Activated CD4-positive, alpha-beta T cell treated with anti-CD3 and anti-CD28 coated beads for 24 hours (primary cell): ENCODE measurements at places on chromosomes 6 and 20.

DNA sequence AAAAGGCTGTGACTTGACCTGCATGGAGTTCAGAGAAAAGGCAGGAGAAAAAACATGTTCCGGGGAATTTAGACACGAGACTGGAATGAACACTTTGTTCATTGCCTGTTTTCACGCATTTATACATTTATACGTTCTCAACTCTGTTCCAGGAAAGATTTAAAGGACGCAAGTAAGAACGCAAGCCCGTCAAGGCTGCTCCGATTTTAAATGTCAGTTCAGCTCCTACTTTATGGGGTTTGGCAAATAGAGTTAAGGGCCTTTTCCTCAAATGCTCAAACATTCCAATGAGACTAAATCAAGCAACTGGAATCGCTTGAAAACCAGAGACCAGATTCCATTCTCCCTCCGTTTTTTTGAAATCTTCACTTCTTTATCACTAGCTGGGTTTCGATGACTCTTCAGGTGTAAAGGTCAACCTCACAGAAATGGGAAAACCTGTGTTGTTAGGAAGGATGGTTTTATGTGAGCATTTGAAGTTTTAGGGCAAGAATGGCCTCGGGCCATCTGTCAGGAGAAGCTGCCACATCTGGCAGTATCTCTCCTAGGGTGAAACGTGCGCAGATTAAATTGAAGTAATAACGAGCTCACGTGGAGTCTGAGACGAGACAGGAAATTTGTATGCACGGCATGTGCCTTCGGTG, 24.9 kb downstream of the TTLL2 start:
- no peak for DNase-seq

DNA sequence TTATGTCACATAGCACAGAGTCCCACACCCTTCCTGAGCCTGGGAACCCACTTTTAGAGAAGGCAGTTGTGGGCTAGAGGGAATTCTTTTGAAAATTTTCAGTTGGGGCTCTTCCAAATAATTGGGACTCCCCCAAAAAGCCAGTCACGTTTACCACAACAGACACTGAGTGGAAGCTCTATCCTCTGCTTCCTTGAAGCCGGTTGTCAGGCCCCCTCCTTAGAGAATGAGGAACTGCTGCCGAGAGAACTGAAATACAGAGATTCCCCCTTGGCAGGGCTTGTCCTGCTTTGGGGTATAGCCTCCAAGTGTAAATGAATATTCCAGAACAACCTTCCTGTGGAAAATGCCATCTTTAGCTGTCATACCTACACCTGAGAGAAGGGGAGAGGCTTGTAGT, 2.7 kb upstream of the JAG1 start:
- no peak for DNase-seq

- DNase-seq: no peak
Measured at GRCh38 chr20:32201296-32201976, 6.1 kb downstream of the PLAGL2 start.

DNA sequence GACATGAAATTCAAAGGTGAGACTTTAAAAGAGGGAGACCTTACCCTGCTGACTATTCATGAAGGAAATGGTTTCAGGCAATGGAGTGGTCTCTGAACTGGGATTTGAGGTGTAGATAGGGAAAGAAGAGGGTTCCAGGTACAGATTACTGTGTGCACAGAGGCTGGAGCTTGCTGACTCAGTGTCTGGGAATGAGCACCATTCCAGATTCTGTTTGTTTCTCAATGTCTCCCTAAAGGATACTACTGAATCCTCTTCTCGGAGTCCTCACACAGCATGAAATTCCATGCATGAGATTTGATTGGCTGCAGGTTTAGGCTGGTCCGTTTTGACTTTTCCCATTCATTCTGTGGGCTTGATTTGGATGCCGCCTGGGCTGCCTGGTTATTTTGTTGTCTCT, 49.0 kb downstream of the PPP1R14C start:
- DNase-seq: no peak

DNA sequence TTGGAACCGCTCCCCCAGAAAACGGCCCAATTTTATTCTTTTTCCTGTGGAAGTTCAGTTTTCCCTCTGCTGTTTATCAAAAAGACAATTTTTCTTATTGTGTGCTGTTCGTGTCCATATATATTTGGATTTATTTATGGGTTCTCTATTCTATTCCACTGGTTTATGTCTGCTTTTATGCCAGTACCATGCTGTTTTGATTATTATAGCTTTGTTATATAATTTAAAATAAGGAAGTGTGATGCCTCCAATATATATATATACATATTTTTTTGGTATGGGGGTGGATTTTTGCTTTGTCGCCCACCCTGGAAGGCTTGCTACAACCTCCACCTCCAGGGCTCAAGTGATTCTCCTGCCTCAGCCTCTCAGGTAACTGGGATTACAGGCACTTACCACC, 103.3 kb downstream of the TFAP2B start:
- DNase-seq: no peak

- no peak for DNase-seq
Measured at GRCh38 chr20:19495905-19496703, 262.0 kb upstream of the RIN2 start.

GRCh38 chr20:63639093-63639975, 12.4 kb upstream of the GMEB2 start:
- peak; percentile 51 for DNase-seq

- DNase-seq: no peak
Measured at GRCh38 chr6:71197780-71198179, 90.8 kb upstream of the OGFRL1 start.

DNA sequence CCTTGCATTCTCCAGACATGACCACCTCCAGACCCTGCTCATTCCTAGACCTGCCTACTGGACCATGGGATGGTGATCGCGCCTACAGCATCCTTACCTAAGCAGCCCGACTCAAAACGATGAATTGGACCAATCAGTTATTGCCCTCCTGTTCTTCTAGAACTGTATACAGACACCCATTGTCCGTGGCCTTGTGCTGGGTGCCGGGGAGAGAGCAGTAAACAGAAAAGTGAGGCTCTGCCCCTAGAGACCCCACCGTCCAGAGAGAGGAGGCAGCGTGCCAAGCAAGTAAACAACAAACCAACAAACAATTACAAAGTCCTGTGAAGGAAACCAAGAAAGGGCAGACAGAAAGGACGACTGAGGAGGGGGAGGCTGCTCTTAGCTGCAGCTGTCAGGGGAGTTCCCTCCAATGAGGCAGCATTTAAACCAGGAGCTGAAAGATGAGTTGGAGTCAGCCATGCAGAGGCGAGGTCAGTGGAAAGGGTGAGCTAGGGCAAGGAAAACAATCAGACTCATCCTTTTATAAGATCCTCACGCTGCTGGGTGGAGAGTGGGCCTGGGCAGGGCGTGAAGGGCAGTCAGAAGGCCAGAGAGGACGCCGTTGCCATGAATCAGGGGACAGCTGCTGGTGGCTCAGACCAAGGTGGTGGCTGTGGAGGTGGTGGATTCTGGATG, 37.6 kb upstream of the BLCAP start:
- DNase-seq: no peak

DNA sequence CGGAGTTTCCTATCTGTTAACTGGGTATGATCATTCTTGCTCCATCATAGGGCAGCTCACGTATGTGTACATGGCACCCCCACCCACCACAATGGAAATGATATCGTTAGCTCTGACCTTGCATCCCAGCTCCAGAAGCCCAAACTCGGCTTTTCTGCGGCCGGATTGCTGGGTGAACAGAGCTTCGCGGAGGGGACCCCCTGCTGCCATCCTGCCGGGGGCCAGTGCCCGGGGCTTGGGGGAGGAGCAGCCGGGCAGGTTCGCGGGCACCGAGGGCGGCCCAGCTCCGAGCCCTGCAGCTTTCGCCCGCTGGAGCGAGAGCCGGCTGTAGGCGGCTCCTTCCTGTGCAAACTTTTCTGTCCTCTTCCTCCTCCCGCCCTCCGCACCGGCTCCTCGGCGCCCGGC, 24.9 kb upstream of the FUCA2 start:
- DNase-seq: peak; percentile 42

DNA sequence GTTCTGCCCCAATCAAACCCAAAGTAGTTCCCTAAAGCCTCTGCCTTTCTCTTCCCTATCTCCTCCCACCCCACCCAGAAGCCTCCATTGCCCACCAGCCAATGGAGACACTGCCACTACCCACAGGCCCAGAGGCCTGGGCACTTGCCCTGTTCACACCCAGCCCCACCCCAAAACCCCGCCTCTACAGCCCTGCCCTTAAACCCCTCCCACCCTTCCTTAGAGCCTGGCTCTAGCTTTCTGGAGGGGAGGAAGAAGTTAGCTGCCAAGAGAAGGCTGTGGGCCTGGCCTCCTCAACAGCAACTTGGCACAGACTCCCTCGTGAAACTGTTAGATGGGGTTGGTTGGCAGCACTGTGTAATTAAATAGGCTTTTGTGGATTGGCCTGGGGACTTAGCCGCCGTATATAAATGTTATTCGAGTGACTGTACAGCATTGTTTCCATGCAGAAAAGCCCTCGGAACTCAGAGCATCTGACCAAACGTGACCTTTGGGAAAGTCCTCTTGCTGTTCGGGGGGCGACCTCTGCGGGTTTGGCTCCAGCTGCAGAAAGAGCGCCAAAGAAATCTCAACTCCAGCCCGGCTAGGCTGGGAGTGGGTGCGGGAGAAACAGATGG, 31.4 kb downstream of the COL11A2 start:
- no peak for DNase-seq

- DNase-seq: no peak
Measured at GRCh38 chr6:82607998-82608725, 244.5 kb downstream of the TPBG start.

- no peak for DNase-seq
Measured at GRCh38 chr20:20497242-20497978, 129.5 kb downstream of the INSM1 start.

- no peak for DNase-seq
Measured at GRCh38 chr6:31528821-31529328, at the start of gene MCCD1. Gene MCCD1, plus strand, starts transcription at chr6:31528962. Its CDS starts 53 bp downstream, at chr6:31529015.

- DNase-seq: no peak
Measured at GRCh38 chr6:122323361-122323760, 76.1 kb upstream of the HSF2 start.

DNA sequence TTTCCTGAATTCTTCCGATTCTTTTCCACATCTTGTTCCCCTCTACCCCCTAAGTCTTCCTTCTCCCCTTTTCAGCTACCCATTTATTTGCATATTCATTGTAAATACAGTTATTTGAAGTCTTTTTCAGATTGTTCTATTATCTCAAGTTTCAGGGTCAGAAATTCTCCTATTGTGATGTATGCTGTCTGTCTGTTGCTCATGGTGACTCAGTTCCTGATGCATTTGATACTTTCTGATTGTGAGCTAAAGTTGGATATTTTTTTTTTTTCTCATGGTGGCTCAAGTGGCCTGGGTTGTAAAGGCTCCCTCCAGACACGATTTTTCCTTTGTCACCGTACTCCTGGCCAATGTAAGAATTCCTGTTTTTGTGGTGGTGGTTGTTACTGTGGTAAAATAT, 4.9 kb upstream of the PI16 start:
- no peak for DNase-seq

DNA sequence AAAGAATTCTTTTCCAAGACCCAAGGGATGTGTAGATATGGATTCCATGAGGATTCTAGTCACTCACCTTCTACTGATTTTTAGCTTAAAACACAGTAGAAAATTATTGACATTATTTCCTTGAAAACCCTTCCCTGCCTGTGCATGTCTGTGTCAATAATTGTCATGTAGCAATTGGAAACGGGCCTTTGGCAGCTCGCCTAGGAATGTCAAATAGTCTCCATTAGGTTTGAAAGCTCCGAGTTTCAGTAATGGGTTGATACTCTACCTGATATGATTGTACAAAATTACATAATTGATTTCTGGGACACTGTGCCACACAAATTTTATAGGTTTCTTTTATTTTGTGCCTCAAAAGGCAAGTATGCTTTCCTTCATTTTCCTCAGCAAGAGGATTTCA, 515.2 kb upstream of the ARID1B start:
- DNase-seq: no peak

- no peak for DNase-seq
Measured at GRCh38 chr6:39693206-39693605, 32.0 kb downstream of the KIF6 start.

DNA sequence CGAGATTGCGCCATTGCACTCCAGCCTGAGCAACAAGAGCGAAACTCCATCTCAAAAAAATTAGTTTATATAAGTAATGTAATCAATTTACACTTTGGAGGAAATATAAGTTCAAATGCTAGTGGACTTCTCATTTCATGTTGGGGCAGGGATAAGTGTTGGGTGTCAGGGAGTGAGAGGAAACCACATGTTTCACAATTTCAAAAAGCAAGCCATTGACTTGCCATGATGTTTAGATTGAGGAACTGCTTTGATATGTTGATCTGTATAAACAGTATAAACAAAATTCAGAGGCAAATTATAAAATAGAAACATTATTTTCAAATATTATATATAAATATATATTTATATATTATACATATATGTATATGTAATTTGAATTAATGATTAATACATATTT, 42.7 kb downstream of the FILIP1 start:
- no peak for DNase-seq

DNA sequence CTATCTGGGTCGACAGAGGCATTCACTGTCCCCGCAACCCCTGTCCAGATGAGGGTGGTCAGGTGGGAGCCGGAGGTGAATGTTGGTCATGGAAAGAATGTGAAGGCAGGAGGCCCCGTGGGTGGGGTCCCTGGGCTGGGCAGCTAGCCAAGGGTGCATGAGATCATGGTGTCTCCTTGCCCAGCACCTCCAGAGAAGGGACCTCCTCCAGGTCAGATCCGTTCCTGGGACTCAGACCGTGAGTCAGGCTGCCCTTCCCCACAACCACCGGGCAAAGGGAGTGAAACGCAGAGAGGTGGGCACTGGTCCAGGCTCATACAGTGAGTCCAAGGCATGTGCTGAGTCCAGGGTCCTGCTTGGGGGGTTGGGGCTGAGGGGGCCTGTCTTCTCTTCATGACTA, 3.5 kb downstream of the FOXS1 start:
- no peak for DNase-seq

DNA sequence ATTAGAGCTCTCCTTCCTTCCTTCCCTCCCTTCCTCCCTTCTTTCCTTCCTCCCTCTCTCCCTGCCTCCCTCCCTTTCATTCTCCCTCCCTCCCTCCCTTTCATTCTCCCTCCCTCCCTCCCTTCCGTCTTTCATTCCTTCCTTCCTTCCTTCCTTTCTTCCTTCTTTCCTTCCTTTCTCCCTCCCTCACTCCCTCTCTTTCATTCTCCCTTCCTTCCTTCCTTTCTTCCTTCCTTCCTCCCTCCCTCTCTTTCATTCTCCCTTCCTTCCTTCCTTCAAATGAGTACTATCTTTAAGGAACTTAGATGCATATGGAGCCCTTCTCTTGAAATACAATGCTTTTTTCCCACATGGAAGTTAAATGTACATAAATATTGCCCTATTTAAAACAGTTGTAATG, 20.9 kb upstream of the PTPRK start:
- DNase-seq: no peak
